ENCODE measurements at places on chromosomes 2 and 18.

DNA sequence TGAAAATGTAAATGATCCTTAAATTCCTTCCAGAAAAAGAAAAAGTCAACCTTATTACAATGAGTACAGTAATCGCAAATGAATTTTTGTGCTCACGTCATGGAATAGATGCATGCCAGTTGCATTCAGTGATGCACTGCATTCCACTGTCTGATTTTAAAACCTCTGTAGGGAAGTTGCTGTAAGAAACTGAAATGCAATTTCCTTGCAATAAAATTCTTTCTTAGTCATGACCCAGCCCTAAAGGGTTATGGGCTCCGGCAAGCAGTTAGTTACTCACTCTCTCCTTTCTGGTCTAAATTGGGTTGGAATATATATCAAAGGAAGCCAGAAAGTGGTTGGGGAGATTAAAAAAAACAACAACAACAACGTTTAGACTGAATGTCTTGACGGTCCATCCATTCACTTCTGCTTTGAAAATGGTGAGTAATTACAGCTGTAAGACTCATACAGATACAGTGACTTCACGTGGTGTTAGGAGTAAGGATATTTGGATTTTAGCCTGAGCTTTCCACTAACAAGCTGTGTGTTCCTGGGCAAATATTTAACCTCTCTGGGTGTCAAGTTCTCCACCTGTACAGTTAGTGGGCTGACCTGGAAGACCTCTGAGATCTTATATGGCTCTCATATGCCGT is 8.6 kb upstream of the RND3 start:
- DNase-seq: no peak

DNA sequence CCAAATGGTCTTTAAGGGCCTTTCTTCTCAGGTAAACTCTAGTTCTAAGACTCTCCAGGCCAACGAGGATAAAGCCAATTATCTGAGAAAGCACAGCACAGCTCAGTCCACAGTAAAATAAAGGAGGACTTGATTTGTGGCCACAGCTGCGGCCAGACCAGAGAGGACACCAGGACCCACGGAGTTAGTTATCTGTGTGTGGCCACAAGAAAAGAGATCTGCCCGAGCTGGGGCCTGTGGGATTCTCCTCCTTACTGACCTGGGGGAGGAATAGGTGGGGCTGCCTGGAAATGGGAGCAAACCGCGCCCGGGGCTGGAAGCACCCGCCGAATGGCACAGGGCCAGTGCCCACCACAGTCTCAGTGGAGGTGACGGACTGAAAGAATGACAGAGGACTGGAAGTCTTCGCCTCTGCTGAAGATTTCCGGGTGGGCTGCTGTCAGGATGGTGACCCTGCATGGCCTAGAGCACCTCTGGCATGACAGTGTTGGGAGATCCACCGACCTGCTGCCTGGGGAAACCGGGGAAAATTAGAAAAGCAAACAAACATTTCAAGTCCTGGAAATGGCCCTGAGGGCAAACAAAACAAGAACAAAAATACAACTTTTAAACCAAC is 13.3 kb downstream of the PROC start:
- DNase-seq: no peak

GRCh38 chr18:5872886-5873285 is 22.4 kb downstream of the TMEM200C start:
- no peak for DNase-seq

GRCh38 chr2:156447761-156448160 is 11.6 kb downstream of the GPD2 start:
- no peak for DNase-seq

DNA sequence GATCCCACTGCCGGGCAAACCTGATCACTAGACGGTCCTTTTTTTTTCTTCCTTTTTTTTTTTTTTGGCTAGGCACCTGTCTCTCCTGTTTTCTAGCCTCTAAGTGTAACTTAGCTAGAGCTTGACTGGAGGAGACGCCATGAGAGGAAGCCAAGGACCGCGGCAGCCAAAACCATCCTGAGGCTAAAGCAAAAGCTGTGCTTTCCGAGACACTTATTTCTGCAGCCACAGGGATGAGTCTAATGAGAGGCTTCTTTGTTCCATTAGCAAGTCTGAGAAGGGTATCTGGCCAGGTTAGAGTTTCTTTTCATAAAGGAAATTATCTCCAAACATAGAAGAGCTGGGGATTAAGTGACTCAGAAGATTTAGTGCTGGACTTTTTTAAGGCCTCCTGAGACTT is 7.3 kb upstream of the CXCR4 start:
- no peak for DNase-seq

DNA sequence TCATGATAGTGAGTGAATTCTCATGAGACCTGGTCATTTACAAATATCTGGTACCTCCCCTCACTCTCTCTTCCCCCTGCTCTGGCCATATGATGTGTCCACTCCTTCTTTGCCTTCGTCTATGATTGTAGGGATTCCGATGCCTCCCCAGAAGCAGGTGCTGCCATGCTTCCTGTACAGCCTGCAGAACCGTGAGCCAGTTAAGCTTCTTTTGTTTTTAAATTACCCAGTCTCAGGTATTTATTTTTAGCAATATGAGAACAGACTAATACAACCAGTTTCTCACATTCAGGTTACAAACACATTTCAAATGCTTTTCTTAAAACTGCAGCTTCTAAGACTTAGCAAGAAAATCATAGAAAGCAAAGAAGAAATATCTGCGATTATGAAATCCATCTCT is 321.2 kb upstream of the CDH7 start:
- no peak for DNase-seq

DNA sequence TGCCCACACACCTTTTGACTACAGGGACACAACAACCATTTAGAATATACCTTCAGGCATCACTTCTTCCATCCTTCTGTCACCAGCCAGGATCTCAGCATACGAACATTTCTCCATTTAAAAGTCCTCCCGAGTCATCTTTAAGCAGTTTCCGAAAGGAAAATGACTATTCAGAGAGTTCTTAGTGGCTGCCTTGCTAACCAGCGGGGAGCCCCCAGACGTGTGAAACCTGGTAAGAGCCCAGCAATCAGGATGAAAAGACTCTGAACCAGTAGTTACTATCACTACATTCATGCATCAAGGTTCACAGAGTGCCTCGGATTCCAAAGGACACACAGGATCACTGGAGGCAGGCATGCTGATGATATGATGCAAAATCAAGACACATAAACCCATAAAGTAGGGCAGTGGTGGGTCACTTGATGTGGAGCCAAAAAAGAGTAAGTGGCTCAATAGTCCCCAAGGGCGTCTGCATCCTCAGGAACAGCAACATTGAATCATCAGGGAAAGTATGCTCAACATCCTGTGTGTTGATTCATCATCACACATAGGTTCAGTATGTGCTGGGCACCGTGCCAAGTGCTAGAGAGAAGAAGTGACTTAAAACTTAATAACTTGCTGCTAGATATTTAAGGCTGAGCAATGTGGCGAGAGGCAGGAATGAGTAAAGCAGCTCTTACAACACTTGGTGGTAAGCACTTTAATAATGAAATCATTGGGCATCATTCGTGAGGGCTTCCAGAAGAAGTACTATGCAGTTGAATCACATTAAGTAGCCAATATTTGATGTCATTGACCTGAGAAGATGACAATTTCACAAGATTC is 4.4 kb downstream of the CCL20 start:
- peak; percentile 74 for DNase-seq

DNA sequence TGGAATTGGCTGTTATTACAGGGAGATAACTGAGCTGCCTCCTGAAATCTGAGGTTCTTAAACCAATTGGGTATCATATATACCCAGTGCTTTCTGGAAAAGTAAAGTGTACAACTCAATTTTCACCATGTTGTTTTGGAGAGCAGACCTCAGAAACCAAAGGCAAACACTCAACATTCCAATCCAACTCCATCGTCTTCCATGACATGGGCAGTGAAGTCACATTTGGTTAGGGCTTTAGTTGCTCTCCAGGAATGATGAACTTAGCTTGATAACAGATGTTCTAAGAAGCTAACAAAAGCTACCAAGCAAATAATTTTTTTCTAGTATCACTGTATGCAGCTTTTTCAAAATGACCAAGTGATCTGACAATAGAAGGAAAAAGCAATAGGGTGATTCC is 107.0 kb upstream of the SLC35G4 start:
- DNase-seq: no peak

- no peak for DNase-seq
Observed at GRCh38 chr2:47497843-47498460, 95.0 kb downstream of the MSH2 start.

- no peak for DNase-seq
Observed at GRCh38 chr18:61896757-61897156, 4.0 kb upstream of the RNF152 start.

DNA sequence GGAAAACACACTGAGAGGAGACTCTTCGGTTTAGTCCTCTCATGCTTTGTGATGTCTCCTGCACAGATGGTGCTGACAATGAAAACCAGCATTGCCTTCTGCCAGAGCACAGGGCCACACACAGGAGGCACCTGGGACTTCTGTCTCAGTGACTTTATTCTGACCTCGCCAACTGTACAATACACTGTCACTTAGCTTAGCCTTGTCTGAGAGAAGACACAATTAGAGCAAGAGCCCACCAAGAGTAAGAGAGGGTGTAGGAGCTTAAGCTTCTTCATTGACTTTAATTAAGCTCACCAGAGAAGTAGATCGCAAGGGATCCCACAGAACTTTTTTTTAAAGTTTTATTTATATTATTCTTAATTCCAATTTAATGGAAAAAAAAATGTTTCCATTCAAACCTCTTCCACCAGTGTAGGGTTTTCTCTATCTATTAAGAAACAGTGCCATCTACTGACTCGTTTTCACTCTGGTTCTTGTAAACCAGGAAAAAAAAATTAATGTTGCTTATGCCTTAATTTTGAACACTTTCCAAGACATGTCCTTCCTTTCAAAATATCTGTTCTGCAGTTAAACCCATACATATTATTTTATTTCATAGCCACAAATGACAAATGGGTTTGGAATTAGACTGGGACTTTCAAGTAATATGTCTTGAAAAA is 42.4 kb upstream of the DDX18 start:
- DNase-seq: no peak

DNA sequence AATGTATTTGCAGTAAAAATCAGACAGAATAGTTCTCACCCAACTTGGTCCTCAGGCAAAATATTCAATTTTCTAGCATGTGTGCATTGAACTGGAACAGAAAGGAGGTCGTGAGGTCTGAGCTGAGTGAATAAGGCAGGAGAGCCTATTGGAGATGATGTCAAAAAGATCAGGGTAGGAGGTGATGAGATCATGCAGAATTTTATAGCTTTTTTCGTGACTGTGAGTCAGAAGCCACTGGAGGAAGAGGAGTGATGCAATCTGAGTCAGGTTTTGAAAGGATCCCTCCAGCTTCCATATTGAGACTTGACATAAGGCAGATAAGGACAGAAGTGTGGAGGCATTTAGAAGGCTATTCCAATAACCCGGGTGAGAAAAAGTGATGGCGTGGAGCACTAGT is 299.5 kb upstream of the SOX11 start:
- no peak for DNase-seq

GRCh38 chr2:134508391-134508790 is 210.4 kb downstream of the TMEM163 start:
- DNase-seq: no peak

- no peak for DNase-seq
Observed at GRCh38 chr2:84906108-84906899, 848 bp downstream of the TMSB10 start.

GRCh38 chr18:78309924-78310323 is 669.7 kb upstream of the SALL3 start:
- DNase-seq: no peak

DNA sequence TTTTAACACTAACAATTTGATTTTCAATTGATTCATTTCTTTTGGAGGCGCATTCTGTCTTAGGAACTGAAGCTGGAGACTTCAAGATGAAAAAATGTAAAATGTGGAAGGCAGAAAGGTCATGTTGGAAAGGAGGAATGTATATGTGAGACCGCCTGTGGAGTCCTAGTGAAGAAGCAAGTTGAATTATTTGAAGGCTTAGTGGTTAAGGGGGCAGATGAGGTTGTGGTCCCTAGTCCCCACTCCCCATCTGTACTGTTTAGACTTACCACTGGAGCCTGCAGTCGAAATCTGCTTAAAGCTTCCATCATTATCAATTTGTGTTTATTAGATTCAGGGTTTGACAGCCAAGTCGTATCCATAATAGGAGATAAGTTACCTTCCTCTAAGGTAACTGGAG is 15.4 kb upstream of the MIB1 start:
- no peak for DNase-seq

DNA sequence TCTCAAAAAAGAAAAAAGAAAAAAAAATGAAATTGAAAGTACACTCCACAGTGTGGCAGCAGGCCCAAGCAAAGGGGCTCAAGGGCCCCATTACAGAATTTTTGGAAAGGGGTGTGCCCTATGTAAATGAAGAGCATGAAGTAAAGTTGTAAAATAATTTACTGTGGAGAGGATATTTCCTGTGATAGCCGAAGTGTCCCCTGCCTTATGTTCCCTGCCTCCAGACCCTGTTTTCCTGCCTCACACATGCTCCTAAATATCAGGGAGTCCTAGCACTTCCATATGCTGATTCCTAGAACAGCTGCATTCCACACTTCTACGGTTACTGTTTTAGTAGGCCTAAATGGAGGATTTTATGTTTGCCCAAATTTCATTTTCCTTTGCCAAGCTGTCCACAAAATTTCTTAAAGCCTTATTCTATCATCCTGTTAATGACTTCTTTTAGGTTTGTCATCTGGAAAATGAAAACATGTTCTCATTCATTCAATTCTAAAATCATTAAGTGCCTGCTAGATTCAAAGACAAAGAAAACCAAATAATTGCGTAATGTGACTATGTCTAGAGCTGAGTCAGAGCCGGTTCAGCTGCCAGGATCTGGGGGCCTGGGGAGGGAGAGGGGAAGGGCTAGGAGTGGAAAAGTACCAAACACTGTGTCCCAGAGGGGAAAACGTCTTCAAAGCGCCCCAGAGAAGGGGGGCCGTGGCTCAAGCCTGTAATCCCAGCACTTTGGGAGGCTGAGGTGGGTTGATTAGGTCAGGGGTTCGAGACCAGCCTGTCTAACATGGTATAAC is 25.9 kb upstream of the IMPA2 start:
- DNase-seq: no peak

DNA sequence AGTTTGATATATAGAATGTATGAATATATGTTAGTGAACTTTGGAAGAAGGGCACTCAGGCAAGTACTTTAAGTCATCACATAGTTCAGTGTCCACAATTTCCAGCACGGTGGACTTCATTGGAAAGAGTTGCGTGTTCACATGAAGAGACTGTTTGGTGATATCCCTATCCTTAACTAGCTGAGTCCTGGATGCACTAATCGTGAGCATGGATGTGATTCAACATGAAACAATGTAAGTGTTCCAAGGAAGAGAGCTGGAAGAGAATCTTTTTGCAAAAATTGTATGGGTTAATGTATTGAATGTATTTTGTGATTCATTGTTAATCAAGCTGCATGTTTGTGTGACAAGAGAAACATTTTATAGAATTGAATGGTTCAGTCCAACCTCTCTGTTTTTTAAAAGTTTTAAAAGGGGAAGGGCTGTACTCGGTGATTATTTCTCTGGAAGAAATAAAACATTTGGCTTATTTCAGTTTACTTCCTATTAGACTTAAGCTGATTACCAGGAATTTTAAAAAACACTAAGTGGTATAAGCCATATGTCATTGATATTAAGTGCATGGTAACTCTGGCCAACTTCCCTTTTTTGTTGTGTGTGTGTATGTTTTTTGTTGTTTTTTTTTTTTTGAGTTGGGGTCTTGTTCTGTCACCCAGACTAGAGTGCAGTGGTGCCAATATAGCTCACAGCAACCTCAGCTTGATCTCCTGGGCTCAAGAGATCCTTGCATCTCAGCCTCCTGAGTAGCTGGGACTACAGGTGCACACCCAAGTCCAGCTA is 8.6 kb downstream of the XRCC5 start:
- DNase-seq: no peak

GRCh38 chr2:16149349-16150243 is 209.2 kb downstream of the MYCN start:
- no peak for DNase-seq

GRCh38 chr18:35073186-35074105 is 32.2 kb downstream of the MAPRE2 start:
- DNase-seq: no peak

All from stimulated activated CD4-positive, alpha-beta T cell treated with anti-CD3 and anti-CD28 coated beads, Interleukin-2, amount 100 ng/mL, for 48 hours (primary cell).